ENCODE measurements at places on chromosomes 12 and 14. TPM values are rescaled to one million over a fixed set of nuclear protein-coding genes. Genes with fewer than 3 reads are reported as not detected.

- no peak for DNase-seq
Observed at GRCh38 chr14:57058319-57058718, 210.4 kb downstream of the EXOC5 start.

Gene DUSP6
- 209 TPM for total RNA-seq

DNA sequence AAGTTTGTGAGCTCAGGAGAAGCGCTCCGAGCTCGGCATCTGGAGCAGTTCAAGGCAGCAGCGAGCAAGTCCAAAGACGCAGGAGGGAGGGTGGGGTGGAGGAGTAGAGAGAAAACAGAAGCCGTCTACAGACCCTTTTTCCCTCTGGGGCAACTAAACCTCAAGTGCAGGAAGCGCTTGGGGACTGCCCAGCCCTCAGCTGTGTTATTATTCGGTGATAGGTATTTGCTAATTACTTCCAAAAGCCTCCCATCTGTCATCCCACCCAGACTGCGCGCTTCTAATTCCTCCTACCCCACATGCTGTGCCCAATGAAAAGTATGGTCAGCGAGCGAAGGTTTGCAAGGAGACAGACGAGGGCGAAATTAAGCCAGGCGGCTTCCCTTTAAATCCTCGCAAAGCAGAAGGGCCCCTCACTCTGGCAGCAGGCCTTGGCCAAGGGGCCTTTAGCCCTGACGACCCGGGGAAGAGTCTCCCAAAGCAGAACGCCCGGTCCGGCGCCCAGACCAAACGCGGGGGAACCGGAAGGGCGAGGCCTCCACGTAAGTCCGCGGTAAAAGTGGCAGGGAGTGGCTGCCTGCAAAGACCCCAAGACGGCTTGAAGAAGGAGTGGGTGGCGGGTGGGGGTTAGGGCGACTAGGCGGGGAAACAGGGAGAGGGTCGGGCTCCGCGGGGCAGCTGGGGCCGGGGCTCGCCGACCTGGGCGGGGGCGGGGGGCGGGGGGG lies 507 bp upstream of the CD9 start:
- no peak for DNase-seq

Gene LAG3
- 0.13 TPM for total RNA-seq

Gene HRK
- total RNA-seq, result not detected

Gene RBM19
- total RNA-seq, result 28.1 TPM

DNA sequence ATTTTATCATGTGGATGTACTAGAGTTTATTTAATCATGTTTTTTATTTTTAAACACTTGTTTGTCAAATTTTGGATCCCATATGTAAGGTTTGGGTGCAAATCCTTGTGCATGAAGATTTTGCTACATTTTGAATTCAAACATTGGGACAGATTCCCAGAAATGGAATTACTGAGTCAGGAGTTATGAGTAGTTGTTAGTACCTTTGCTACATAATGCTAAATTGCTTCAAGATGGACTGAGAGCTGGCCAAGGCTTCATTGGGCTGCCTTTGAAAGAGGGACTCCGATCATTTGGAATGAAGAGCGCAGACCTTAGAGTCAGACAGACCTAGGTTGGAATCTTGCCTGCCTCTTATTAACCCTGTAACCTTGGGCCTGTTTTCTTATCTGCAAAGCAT lies 154.9 kb upstream of the PWP1 start:
- no peak for DNase-seq

Gene PAN2
- total RNA-seq, result 10.6 TPM

DNA sequence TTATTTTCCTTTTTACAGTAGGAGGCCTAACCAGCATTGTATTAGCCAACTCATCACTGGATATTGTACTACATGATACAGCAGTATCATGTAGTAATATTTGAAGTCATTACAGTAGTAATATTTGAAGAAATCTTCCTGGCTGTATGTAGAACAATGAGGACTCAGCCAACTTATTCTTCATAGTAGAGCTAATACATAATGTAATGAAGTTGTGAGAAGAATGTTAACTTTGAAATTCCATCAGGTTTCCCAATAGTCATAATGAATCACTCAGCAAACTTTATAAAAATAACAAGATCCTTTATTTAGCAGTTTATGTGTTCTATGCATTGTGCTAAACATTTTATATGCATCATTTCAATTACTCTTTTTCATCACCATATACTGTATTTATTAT lies 61.8 kb downstream of the LRRK2 start:
- DNase-seq, result no peak

Measured in pulmonary artery endothelial cell (primary cell).